Kasumi-1 (cell line): ENCODE measurements at places on chromosomes 13 and 19.

DNA sequence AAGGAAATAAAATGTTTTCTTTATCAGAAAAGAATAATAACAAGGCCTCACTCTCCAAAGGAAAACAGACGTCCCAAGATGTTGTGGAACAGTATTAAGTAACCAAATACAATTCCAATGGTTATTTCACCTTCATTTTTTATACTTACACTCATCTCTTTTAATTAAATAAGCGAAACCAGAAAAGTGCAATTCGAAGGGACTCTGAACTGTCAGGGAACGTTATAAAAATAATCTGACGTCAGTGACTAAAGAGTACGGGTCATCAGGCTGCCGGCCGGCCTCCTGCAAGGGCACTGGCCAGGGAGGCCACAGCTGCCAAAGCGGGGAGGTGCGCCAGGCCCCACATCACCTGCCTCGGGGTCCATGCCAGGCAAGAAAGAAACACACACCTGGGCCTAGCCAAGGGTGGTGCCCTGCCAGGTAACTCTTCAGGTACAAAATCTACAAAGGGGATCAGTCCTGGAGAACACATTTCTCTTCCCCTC lies 61.2 kb downstream of the CDADC1 start:
- no peak for DNase-seq

DNA sequence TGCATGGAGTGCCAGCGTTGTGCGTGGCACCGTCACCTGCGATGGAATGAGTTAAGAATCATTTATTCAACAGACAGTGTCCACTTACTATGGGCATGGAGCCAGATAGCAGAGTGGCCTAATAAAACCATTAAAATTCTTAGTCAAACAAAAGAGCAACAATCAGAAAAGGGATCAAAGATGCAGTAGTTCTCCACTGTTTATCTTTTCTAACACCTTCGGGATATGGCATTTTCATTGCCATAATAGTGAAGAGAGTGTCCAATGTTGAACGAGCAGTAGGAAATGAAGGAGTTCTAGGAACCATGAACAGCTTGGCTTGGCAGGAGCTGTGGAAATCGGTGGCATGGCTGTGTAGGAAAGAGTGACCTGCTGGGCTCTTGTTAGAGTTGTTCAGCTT lies 2.0 kb downstream of the TNFSF11 start:
- no peak for DNase-seq

- no peak for DNase-seq
These were observed 37.1 kb downstream of the UTP14C start for GRCh38 chr13:52061587-52061986.

GRCh38 chr13:46179491-46179908 lies 2.5 kb downstream of the LCP1 start:
- DNase-seq, result peak; percentile 81

- no peak for DNase-seq
These were observed 8.7 kb downstream of the NR2F6 start for GRCh38 chr19:17236811-17237543.

- DNase-seq, result no peak
These were observed 9.4 kb upstream of the PAN3 start for GRCh38 chr13:28128926-28129325.

DNA sequence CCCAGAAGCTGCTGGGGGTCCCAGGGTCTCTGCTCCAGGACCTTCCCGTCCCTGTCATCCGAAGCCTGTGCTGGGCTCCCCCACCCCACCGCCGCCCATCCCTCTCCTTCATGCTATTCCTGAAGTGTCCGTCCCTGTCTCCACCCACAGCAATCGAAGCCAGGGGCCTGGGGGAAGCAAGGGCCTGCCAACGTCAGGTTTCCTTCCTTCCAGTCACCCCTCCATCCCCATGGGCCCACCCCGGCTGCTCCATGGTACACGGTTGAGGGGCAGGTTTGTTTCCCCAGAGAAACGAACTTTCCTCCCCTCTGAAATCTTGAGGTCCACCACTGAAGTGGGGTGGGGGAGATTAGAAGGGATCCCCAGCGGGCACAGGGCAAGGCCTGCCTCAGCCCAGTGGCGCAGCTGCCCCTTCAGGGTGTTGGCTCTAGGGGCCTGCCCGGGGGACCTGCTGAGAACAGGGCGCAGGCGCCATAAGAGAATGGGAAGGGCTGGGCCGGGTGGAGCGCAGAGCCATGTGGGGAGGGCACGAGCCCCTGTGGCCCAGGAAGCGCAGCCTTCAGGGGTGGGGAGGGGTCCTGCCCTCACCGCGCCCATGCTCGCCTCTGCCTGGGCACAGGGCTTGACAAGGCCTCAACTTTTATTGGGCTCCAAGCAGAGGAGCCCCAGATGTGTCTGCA lies 16.1 kb downstream of the CEBPG start:
- no peak for DNase-seq

- no peak for DNase-seq
These were observed 1.5 kb downstream of the SIGLEC8 start for GRCh38 chr19:51456541-51457290.

DNA sequence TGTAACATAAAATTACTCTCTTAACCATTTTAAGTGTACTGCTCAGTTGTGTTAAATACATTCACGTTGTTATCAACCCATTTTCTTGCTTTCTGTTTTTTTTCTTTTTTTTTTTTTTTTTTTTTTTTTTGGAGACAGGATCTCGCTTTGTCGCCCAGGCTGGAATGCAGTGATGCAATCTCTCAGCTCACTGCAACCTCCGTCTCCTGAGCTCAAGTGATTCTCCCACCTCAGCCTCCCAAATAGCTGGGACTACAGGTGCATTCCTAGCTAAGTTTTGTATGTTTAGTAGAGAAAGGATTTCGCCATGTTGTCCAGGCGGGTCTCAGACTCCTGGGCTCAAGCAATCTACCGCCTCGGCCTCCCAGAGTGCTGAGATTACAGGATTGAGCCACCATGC lies 42.5 kb upstream of the C13orf42 start:
- no peak for DNase-seq

DNA sequence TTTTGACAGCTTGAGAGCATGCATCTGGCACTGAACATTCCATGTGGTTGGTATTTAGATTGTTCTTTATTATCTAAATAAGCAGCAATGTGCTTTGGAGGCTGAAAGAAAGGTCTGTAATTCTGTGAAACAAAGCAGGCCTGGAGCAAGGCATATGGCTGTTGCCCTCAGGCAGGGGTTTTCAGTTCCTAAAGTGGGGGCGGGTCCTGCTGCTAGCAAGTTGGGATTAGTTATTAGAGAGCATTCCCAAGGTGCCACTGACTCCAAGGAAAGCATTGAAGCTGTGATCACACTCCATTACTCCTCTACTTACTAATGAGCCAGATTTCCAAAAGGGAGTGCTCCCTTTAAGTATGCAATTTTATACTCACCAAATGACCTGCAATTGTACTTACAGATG lies 432.2 kb downstream of the OLFM4 start:
- no peak for DNase-seq

DNA sequence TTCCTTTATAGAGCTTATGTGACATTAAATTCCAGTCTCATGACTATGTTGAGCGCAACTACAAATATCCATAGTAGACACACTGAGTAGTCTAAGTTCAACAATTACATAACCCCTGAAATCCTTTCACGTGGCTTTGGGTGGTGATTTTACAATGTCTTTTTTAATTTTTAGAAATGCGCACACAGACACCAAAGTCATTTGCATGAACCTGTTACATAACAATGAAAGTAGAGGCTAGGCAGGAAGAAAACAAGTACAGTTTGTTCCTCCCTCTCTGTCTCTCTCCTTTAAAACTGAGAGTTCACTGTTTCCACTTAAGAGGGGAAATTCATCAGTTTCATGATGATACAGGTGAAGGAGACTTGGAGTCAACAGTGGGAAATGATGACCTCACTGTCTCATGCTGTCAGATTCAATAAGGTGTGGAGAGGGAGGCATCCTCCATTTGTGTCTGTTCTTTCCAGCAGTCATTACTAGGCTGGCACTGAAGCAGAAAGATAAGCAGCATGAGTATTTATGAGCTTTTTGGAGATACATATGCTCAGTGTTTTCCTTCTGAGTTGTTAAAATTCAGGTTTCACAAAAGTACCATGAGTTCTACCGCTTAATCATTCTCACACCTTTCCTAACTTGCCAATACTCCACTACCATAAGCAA lies 201.8 kb downstream of the LHFPL6 start:
- no peak for DNase-seq

DNA sequence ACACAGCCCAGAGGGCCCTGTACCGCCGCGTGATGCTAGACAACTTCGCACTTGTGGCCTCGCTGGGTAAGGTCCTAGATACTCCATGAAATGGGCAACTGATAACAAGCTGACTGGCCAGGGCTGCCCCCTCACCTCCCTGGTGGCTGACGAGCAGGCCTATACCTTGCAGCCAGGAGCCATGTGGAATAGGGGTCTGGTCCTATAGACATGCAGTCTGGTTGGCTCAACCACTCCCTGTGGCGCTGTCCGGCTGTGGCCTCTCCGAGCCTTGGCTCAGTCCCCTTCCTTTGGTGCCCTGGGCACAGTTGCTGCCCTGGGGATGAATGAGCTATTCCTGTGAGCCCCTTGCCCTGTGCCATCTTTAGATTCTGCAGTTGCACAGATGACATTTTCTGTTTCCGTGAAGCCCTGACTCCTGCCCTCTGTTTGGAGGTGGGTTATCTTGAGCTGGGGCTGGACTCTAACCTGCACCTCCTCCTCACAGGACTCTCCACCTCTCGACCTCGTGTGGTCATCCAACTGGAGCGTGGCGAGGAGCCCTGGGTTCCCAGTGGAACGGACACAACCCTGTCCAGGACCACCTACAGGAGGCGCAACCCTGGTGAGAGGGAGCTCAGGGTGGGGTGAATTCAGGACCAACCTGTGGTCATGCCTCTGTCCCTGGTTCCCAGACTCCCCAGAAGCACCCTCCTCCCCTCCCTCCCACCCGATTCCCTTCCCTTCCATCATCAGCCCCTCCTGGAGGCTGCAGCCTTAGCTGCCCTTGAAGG lies 2.5 kb downstream of the ZNF324 start:
- DNase-seq, result no peak

GRCh38 chr19:34347561-34348165 lies 17.3 kb upstream of the GPI start:
- DNase-seq, result no peak

- DNase-seq, result no peak
These were observed 17.0 kb downstream of the ALOX5AP start for GRCh38 chr13:30752201-30752797.

- peak; percentile 83 for DNase-seq
These were observed 1.3 kb upstream of the LRCH1 start for GRCh38 chr13:46551410-46552302.

GRCh38 chr13:42617221-42617620 lies 43.3 kb downstream of the TNFSF11 start:
- no peak for DNase-seq

- DNase-seq, result no peak
These were observed 5.3 kb downstream of the TRAPPC6A start for GRCh38 chr19:45172611-45173208.

GRCh38 chr13:112102243-112102642 lies 35.3 kb downstream of the SOX1 start:
- DNase-seq, result no peak

DNA sequence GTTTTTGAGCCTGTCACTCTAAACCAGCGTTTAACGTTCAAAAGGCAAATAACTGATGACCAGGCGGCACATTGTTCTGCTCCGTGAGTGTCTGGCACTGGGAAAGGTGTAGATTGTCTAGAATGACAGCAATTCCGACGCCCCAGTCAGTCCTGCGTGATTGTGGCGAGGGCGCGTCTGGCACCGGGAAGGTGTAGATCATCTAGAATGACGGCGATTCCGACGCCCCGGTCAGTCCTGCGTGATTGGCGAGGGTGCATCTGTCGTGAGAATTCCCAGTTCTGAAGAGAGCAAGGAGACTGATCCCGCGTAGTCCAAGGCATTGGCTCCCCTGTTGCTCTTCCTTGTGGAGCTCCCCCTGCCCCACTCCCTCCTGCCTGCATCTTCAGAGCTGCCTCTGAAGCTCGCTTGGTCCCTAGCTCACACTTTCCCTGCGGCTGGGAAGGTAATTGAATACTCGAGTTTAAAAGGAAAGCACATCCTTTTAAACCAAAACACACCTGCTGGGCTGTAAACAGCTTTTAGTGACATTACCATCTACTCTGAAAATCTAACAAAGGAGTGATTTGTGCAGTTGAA lies 26.1 kb upstream of the NDUFS7 start:
- DNase-seq, result no peak

GRCh38 chr19:46552891-46553290 lies 48.2 kb upstream of the CALM3 start:
- DNase-seq, result no peak

GRCh38 chr19:34319230-34319585 lies 45.8 kb upstream of the GPI start:
- DNase-seq, result no peak

- peak; percentile 92 for DNase-seq
These were observed 39.1 kb downstream of the GPR12 start for GRCh38 chr13:26721251-26722121.

- DNase-seq, result peak; percentile 95
These were observed 5.2 kb downstream of the LCP1 start for GRCh38 chr13:46176756-46177155.

GRCh38 chr19:1748115-1748872 lies 5.0 kb upstream of the ONECUT3 start:
- no peak for DNase-seq

GRCh38 chr19:16041299-16041990 lies 34.9 kb upstream of the TPM4 start:
- peak; percentile 60 for DNase-seq

DNA sequence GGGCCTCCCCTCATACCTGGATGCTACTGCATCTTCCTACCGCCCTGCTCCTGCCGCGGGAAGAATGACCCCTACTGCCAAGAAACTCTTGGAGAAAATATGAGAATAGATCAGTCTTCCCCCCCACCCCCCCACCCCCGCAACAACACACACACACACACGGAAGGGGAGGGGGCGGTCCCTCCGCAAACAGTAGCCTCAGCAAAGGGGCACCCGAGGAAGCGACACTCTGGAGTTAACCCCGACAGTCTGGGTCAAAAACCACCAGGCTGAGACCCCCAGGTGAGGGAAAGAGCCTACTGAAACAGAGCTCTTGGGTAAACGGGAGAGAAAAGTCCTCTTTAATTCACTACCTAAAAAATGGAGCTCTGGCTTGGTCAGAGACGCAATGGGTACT lies 1.2 kb downstream of the MED26 start:
- DNase-seq, result no peak

GRCh38 chr19:16111909-16112752 lies 442 bp downstream of the RAB8A start:
- no peak for DNase-seq

- DNase-seq, result no peak
These were observed 133.9 kb downstream of the KL start for GRCh38 chr13:33150126-33150525.

DNA sequence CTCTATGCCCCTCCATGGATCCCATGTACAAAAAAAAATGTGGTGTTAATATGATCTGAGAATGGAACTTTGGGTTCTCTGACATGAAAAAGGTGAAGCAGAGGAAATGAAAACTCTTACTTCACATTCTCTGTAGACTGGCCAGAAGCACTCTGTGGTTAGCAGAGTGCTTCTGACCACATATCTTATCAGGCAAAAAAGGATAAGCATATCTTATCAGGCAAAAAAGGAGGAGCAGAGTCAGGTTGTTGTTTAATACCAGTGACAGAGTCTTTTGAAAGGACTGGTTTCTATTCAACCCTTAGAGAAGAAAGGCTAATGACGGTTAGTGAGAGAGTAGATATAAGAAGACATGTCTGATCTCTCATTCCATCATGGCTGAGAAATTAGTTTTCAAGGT lies 1404.8 kb downstream of the SLITRK1 start:
- peak; percentile 15 for DNase-seq

GRCh38 chr19:3361384-3362216 lies 4.8 kb upstream of the NFIC start:
- DNase-seq, result no peak

- DNase-seq, result no peak
These were observed 1096.1 kb downstream of the OLFM4 start for GRCh38 chr13:54124700-54125099.
